ENCODE measurements at places on chromosomes 12 and 14. TPM values are rescaled to one million over a fixed set of nuclear protein-coding genes. Genes with fewer than 3 reads are reported as not detected.

The RNASE7 gene
- not detected for total RNA-seq

The CCDC196 gene
- not detected for total RNA-seq

The PLEKHG7 gene
- not detected for total RNA-seq

The CLEC7A gene
- total RNA-seq = 40.5 TPM

The CLEC12A gene
- total RNA-seq = not detected

The NOC4L gene
- total RNA-seq = 10.8 TPM

The PLCZ1 gene
- not detected for total RNA-seq

The LAG3 gene
- total RNA-seq = not detected

The GPR132 gene
- total RNA-seq = not detected

DNA sequence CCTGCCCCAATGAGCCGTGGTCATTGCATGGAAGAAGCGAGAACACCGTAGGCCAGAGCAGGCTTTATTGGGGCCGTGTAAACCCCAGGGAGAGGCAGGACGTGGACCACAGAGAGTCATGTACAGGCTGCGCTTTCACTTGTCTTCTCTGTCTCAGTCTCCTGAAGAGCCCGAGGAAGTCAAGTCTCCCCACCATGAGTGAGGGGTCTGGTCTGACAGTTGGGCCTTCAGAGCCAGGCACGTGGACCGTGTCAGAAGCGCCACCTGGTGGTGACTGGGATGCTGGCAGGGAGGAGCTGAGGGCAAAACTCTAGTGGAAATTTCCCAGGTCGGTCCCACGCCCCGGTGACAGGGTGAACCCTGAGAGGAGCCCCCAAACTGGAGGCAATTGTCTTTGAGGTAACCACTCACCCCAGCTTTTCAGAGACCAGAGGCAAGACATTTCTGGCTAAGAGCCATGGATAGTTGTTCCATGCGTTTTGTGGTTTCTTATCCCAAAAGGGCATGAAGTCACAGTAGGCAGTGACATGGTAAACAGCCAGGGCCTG lies 17.4 kb downstream of the RPS6KL1 start:
- DNase-seq = peak; percentile 40

DNA sequence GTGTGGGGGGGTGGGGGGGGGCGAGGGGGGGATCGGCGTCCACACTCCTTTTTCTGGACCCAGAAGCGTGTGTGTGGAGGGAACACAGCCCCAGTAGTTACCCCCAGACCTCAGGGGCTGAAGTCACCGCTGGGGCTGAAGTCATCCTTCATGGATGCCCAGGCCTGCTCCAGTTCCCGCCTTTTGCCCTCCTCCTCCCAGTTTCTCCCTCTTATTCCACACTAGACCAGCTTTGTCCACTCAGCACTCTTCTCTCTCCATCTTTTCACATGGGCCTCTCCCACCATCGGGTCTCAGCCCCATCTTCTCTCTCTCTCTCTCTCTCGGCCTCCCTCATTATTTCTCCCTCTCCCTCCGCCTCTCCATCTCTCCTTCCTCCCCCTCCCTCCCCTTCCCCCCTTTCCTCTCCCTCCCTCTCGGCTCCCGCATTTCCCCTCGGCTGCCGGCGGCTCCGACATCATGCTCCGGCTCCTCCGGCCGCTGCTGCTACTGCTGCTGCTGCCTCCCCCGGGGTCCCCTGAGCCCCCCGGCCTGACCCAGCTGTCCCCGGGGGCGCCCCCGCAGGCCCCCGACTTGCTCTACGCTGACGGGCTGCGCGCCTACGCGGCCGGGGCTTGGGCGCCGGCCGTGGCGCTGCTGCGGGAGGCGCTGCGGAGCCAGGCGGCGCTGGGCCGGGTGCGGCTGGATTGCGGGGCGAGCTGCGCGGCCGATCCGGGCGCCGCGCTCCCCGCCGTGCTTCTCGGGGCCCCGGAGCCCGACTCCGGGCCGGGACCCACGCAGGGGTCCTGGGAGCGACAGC lies at the start of gene P3H3:
P3H3 (plus strand) TSS at position 426 of the 799 bp plus-strand sequence; CDS start at position 460, 34 bp downstream.
- DNase-seq = peak; percentile 58

- no peak for DNase-seq
Measured at GRCh38 chr14:90608929-90609341, 207.3 kb downstream of the TTC7B start.

- DNase-seq = peak; percentile 67
Measured at GRCh38 chr12:49296836-49297694, 2.1 kb downstream of the PRPH start.

GRCh38 chr12:132610051-132610759 lies at the start of gene LRCOL1:
LRCOL1 (minus strand) TSS chr12:132610582; CDS start chr12:132606251, 4,331 bp downstream.
- peak; percentile 44 for DNase-seq

- no peak for DNase-seq
Measured at GRCh38 chr14:103492156-103492925, 30.3 kb downstream of the CKB start.

- DNase-seq = no peak
Measured at GRCh38 chr14:73234029-73234428, 3.3 kb upstream of the PAPLN start.

- no peak for DNase-seq
Measured at GRCh38 chr14:101954501-101954900, 9.9 kb upstream of the DYNC1H1 start.

DNA sequence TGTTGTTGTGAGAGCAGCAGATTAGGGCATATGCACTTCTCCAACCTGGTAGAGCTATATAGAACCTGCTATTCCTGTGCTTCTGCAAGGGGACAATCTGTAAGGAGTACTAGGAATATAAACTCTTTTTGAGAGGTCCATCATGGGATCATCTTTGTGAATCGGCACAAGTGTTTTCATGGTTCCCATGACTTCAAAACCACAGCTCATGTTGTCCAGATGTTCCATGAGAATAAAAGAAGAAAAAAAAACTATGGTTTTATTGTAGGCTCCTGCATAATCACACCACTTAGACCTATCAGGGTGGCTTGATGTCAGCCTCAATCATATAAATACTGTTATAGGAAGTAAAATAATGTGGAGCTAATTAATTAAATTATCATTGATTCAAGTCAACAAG lies 311.4 kb upstream of the ATP2B1 start:
- DNase-seq = peak; percentile 18

DNA sequence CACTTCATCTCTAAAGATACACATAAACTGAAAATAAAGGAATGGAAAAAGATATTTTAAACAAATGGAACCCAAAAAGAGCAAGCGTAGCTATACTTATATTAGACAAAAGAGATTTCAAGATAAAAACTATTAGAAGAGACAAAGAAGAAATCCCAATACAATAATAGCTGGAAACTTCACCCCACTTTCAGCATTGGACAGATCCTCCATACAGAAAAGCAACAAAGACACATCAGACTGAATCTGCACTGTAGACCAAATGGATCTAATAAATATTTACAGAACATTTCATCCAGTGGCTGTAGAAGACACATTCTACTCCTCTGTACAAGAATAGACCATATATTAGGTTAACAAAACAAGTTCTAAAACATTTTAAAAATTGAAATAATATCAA lies 117.6 kb upstream of the PDE3A start:
- no peak for DNase-seq

DNA sequence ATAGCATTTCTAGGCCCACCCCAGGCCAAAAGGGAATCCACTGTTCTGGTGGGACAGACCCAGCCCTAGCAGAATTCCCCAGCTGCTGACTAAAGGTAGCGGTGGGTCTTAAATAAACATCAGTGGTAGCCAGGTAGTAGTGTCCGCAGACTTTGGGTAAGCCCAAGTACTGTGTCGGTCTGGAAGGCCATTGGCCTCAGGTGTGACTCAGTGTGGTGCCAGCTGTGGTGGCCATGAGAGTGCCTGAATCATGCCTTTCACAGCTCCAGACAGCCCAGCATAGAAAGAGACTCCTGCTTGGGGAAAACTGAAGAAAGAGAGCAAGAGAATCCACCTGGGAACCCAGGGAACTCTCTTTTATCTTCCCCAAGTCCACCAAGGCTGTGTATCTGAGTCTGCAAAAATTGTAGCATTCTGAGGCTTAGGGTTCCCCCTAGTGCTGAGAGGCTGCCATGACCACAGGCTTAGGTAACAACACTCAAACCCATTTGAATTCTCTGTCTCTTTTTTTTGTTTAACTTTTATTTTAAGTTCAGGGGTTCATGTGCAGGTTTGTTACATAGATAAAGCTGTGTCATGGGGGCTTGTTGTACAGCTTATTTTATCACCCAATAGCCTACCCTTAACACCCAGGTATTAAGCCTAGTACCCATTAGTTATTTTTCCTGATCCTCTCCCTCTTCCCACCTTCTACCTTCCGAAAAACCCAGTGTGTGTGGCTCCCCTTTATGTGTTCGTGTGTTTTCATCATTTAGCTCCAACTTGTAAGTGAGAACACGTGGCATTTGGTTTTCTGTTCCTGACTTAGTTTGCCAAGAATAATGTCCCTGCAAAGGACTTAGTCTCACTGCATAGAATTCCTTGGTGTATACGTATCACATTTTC lies 16.7 kb upstream of the CD163L1 start:
- peak; percentile 56 for DNase-seq

- DNase-seq = no peak
Measured at GRCh38 chr14:75626863-75627262, 33.8 kb downstream of the ERG28 start.

DNA sequence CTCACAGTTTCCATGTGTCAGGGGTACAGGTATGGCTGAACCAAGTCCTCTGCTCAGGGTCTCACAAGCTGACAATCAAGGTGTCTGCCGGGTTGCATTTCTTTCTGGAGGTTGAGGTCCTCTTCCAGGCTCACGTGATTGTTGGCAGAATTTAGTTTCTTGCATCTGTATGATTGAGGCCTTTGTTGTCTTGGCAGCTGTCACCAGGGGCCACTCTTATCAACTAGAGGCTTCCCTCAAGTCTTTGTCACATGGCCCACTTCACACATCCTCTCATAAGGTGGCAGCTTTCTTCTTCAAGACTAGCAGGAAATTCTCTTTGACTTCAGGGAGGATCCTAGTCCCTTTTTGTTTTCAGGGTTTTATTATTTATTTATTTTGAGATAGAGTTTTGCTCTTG lies 46.0 kb upstream of the FOS start:
- DNase-seq = no peak

GRCh38 chr12:113226696-113227568 lies 5.7 kb downstream of the TPCN1 start:
- no peak for DNase-seq

- peak; percentile 14 for DNase-seq
Measured at GRCh38 chr12:113298861-113299545, 35.9 kb downstream of the SLC8B1 start.

GRCh38 chr14:105399466-105399775 lies 1.1 kb downstream of the TEX22 start:
- no peak for DNase-seq

- no peak for DNase-seq
Measured at GRCh38 chr14:22184830-22185168, 404.2 kb downstream of the DAD1 start.

DNA sequence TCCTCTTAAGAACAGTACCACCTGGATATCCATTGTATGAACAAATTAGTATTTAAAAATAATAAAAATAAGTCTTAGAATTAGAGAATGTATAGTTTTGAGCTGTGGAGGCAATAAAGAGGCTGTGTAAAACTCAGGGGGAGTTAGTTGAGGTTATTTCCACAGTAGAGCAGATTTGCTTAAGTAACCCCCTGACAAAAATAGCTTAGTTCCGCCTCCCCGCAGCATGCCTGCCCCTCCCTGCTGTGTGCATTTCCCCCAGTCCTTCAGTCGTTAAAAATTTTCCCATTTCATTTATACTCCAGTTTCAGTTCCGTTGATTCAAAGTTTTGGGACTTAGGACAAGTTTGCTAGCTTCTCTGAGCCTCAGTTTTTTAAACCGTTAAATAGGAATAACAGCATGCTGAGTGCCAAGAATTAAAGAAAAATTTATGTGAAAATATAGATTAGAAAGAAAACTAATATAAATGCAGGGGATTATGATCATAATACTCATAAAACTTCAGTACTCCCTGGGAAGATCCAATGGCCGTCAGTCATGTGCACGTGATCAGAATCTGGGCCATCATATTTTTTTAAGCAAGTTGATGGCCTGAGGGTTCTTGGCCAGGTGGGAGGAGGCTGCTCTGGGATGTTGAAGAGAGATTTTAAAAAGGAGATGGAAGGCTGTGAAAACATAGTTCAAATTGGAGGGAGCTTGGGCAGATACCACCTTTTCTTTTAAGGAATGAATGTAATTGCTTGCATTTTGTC lies 14.5 kb upstream of the SLC38A2 start:
- DNase-seq = peak; percentile 67

DNA sequence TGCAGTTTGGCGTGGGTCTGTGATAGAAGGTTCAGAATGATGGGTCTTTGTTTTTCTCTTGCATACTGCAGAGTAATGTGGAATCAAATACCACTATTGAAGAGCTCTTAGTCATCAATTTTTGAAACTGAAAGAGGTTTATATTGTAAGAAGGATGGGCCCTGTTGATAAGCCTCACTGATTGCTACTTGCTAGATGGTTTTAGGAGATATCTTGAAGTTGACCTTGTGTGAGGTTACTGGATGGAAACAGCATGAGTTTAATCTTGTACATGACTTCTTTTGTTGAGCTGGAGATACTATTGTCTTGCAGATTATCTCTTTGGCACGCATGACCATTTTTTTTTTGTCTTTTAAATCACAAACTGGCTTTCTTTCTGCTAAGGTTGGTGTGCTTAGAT lies 13.8 kb downstream of the BICD1 start:
- DNase-seq = peak; percentile 22

GRCh38 chr12:56071648-56072047 lies 8.3 kb upstream of the ERBB3 start:
- DNase-seq = peak; percentile 35
